ENCODE measurements at places on chromosomes 7 and 10.

- DNase-seq: no peak
Observed at GRCh38 chr7:83629117-83629880, 19.6 kb downstream of the SEMA3E start.

- DNase-seq: peak; percentile 74
Observed at GRCh38 chr10:69337296-69338132, 59.2 kb downstream of the HK1 start.

GRCh38 chr10:124152139-124153022 is 59.0 kb upstream of the CHST15 start:
- DNase-seq: peak; percentile 51

- no peak for DNase-seq
Observed at GRCh38 chr10:3605882-3606281, 179.1 kb downstream of the KLF6 start.

DNA sequence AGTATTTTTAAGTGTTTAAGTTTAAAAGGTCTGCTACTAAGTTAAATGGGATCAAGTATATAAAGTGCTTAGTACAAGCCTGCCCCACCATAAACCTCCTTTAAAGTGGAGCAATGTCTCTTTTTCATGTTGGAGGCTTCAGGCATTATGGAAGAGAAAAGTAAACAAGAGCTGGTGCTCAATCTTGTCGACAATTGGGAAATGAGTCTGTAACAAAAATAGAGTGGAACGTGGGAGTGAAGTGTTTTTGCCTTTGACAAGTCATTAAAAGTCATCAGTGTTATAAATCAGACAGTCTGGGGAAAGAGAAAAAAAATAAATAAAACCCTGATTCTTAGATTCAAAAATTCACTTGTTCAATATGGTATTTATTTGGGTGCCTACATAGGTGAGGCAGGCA is 44.7 kb downstream of the DNAJC12 start:
- DNase-seq: no peak

DNA sequence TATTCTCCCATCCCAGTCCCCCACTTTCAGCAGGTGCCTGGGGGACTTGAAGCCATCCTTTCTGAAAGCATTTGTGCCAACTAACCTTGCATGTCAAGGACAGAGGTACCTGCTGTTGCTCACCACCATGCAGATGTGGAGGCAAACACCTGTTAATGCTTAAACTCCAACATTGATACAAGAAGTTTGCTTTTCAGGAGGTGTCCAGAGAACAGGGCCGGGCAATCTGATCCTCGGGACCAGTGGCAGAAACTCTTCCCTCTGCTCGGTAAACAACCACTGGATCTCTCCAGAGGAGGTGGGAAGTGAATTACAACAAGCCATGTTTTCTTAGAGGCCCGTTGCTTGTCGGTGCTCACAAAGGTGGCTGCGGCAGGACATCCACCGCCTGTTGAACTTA is 54.7 kb downstream of the FGFR2 start:
- no peak for DNase-seq

DNA sequence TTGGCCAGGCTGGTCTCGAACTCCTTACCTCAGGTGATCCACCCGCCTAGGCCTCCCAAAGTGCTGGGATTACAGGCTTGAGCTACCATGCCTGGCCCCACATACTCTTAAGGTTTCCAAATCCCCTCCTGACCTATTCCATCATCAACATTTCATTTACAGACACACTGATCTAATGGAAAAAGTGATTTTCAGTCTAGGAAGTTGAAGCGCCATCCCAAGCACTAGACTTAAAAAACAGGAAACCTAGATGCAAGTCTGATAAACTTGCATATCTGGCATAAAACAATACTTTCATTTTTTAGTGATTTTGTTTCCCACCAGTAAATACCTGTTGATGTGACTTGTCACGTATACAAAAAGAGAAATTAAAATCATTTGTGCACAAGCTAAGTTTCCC is 44.0 kb downstream of the DNMBP start:
- DNase-seq: no peak
